Body of pancreas (tissue), 4 donors: ENCODE measurements at places on chromosomes 7 and 10.
A peak's percentile ranks its signal among the peaks of the same experiment; 100 is the strongest.

GRCh38 chr7:2805213-2805944 is 38.7 kb downstream of the GNA12 start:
- H3K4me3 ChIP-seq, result no peak overlapping the region
- no peak for DNase-seq
- H3K27me3 ChIP-seq, result no peaks in the 10 kb centered on the region
- no peak overlapping the region for H3K27ac ChIP-seq

DNA sequence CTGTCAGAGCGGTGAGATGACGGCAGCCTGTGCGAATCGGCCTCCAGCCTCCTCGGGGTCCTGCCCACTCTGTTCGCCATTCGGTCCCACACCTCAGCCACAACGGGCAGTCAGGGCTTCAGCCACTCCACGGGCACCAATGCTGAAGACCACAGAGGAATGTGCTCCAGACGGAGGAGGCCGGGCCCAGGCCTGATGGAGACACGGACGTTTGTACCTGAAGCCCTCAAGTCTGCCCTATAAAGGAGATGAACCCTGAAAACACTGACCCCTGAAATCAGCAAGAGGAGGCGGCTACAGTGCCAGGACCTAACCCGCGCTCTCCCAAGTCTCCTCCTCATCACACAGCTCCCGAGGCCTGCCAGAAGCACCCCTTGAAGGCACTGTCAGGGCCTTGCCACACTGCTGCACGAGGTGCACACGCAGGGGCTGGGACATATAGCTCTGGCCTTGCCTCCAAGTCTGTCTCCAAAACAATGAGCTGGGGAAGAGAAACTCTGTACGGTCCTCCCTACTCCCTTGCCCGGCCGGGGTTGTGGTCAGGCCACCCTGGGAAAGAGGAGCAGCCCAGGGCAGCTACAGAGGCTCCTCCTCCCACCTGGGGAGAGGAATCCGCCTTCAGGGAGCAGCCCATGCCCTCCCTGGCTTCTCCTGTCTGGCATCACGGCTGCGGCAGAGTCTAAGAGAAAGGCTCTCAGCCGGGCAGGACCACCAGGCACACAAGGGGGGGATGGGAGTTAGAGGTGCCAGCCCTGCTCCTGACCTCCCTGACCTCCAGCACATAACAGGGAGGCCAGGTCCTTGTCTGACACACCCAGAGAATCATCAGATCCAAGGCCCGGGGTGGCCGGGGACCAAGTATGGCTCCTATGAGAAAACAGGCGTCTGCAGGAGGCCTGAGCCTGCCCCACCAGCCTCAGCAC is 310.1 kb downstream of the PTPRN2 start:
- H3K36me3 ChIP-seq, result no peaks in the 10 kb centered on the region
- H3K27ac ChIP-seq, result no peak overlapping the region
- H3K4me3 ChIP-seq, result no peak overlapping the region
- no peaks in the 10 kb centered on the region for H3K4me1 ChIP-seq

DNA sequence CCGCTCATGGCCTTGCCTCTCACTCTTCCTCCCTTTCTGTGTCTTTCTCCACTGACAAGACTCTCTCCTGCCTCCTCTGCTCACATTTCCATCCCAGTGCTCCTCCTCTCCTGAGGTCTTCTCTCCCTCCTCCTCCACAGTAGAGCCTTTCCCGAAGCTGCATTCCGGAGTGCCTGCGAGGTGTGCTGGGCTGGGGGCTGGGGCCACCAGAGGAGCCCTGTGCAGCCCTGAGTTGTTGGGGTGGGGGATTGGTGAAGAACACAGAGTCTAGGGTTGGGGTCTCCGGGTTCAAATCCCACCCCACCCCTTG is 76.4 kb downstream of the ZMIZ1 start:
- H3K36me3 ChIP-seq, result peaks cover 5% of the 10 kb centered on the region
- no peak overlapping the region for H3K27ac ChIP-seq
- no peaks in the 10 kb centered on the region for H3K27me3 ChIP-seq
- DNase-seq, result no peak
- H3K4me3 ChIP-seq, result no peak overlapping the region

- DNase-seq, result peak; percentile 57
- no peaks in the 10 kb centered on the region for H3K4me1 ChIP-seq
- H3K27ac ChIP-seq, result no peak overlapping the region
- H3K4me3 ChIP-seq, result no peak overlapping the region
- no peaks in the 10 kb centered on the region for H3K27me3 ChIP-seq
- H3K36me3 ChIP-seq, result no peaks in the 10 kb centered on the region
Measured at GRCh38 chr7:80428161-80429054, 83.5 kb downstream of the GNAT3 start.

DNA sequence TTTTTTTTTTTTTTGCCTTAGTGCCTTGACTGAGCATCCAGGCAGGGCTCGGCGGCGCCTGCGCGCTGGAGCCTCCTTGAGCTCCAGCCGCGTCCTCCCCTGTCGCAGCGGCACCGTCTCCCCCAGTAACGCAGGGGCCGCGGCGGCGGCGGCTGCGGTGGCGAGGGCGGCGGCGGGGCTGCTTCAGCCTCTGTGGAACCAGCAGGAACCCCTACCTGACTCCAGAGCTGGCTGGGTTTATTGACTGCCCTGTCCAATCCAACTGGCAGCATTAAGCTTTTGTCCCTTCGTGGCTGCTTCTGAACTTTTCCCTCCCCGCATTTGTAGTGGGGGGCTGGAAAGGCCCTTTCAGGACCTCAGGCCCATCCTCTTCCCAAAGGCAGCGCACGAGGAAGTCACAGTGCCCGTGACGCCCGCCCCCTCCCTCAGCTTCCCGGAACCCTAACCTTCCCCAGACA is at the start of gene GPR85:
Gene GPR85 (minus strand): TSS at position 397 of the 458 bp plus-strand sequence. CDS start 2,106 bp downstream, outside the sequence.
- H3K4me1 ChIP-seq, result peaks cover 6% of the 10 kb centered on the region
- H3K36me3 ChIP-seq, result no peaks in the 10 kb centered on the region
- H3K27ac ChIP-seq, result no peak within 1 kb of the TSS
- H3K4me3 ChIP-seq, result no peak within 1 kb of the TSS
